Esophagus squamous epithelium (tissue), 5 donors: ENCODE measurements at places on chromosomes 11 and 22.

- DNase-seq = no peak
Observed at GRCh38 chr11:46917109-46917761, 1.1 kb downstream of the LRP4 start.

GRCh38 chr11:134242376-134242775 is 10.8 kb downstream of the THYN1 start:
- no peak for DNase-seq

DNA sequence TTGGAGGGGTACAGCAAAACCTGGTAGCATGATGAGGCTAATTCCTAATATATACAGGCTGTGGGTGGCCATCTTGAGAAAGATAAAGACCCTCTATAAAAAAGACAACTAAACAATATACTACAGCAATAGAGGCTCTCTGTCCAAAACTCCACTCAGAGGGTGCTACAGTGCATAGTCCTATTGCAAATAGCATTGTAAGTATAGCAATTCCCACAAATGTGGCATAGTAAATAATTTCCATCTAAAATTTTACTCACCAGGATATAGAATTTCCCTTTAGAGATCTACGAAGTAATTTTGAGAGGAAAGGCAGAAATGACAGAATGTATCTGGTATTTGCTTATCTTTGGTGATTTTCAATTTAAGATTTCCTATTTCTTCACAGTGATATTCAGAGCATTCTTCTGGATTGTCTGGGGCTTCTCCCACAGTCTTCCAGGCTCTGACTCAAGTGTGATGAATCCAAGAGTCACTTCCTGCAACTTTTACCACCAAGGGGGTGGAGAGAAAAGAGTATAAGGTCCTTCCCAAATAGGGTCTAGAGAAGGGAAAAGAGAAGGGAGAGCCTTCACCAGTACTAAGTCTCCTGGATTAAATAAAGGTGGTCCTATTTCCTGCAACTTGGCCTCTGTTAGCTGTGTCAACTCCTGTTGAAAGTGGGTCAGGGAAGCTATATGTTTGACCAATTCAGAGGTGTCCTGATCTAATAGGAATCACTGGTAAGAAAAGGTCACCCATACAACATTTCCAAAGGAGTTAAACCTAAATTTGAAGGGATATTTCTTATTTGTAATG is 1054.7 kb upstream of the CNTN5 start:
- DNase-seq = no peak

- no peak for DNase-seq
Observed at GRCh38 chr11:128595775-128596174, 8.4 kb upstream of the ETS1 start.

- no peak for DNase-seq
Observed at GRCh38 chr22:34099278-34099677, 179.0 kb upstream of the LARGE1 start.

DNA sequence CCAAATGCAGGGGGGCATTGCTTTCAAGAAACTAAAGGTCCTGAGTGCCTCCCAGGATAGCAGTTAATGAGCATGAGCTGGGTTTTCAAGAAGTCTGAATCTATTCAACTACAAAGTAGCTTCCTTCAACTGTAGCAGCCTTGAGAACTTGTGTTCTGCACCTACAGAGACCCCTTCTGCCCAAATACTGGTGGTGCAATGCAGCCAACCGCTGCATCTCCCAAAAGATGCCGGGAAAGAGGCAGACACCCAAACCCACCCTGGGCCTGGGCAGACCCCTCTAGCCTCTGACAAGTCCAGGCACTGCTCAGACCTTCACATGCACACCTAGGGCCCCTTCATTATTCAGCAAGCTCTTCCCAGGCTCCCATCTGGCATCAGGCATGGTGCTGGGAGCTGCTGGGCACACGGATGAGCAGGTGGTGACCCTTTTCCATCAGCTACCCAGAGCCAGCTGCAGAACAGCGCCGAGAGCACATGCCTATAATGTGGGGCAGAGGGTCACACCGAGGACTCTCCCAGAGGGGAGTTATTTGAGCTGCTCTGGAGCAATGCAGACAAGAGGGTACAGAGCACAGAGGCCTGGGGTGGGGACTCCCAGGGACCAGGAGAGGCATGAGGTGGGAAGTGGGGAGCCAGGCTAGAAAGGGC is 44.9 kb upstream of the ETS1 start:
- DNase-seq = no peak

GRCh38 chr11:134228625-134229024 is 4.2 kb downstream of the VPS26B start:
- no peak for DNase-seq
